ENCODE measurements at places on chromosomes 7 and 10.
A peak's percentile ranks its signal among the peaks of the same experiment; 100 is the strongest.

DNA sequence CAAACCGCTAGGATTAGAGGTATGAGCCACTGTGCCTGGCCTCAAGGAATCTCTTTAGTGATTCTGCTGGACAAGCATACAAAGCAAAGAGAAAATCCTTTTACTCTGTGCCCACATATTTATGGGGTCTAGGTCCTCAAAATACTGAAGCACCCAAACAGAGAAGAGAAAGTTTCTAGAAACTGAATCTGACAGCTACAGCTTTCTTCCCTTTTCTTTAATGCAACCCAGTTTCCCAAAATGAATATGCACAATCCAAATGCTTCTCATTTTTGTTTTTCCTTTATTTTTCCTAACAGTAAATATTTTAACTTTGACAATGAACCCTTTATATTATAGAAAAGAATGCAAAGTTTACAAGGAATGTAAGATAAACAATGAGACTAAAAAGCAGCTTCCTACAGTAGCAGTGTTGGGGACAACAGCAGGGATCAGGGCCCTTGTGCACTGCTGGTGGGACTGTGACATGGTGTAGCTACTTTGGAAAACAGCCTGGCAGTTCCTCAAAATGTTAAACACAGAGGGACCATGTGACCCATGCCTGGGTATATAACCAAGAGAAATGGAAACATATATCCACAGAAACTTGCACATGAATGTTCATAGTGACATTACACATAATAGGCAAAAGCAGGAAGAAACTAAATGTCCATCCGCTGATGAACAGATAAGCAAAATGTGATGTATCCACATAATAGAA is 325.2 kb downstream of the PRPF18 start:
- DNase-seq, result no peak

DNA sequence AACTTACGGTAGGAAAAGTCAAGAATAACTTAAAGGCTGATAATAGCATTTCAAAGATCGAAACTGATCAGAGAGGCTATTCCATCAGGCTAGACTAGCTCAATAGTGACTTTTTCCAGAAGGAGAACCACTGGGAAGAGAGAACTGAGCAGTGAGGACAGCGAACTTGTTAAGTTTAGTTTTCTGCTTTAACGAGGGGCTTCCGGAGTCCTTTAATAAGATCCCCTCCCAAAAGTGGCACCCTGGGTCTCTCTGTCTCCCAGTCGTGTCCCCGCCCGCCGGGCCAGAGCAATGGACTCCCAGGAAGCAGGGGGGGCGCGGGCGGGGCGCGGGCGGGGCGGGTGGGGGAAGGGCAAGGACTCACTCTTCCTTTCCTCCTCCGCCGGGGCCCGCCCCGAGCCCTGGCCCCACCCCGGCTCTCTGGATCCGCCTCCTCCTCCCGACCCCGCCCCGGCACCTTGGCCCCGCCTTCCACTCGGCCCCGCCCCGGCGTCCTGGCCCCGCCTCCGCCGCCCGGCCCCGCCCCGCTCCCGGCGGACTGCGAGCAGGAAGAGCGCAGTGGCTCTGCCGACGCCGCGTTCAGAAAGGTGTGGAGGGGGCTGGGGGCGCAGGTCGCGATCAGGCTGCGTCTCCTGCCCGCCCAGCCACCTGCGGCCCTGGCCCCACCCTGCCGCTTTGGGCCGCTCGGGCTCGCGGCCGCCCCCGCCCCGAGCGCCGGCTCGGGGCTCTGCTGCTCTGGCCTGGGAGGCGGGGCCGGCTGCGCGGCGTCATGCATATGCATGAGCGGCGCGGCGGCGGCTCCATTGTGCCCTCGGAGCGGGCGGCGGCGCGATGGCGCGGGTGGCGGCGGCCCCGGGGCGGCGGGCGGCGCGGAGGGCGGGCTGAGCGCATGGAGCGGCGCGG is at the start of gene ZMIZ2:
ZMIZ2 (plus strand) TSS at position 803 of the 903 bp plus-strand sequence. CDS start 7,403 bp downstream, outside the sequence.
- DNase-seq, result peak; percentile 71

GRCh38 chr10:97757471-97757870 is 14.3 kb downstream of the SFRP5 start:
- DNase-seq, result no peak

DNA sequence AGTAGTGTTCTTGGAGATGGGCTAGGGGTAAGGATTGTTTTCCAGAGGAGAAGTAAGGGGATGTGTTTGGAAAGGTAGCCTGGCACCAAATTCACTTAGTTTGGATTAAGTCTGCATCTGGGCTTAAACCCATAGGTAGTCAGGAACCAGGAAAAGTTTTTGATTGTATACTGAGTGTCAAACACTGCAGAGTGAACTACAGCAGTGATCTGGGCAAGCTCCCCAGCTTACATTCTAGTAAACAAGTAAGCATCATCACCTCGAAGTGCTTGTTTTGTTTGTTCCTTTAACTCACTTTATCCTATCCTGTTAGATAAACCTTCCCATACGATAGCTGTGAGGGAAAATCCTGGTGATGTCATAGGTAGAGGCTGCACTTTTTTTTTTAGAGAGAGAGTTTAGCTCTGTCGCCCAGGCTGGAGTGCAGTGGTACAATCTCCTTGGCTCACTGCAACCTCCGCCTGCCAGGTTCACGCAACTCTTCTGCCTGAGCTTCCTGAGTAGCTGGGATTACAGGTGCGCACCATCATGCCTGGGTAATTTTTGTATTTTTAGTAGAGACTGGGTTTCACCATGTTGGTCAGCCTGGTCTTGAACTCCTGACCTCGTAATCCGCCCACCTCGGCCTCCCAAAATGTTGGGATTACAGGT is 2.4 kb downstream of the RPS24 start:
- DNase-seq, result no peak

- DNase-seq, result no peak
Measured at GRCh38 chr7:83347945-83348444, 185.3 kb upstream of the PCLO start.

DNA sequence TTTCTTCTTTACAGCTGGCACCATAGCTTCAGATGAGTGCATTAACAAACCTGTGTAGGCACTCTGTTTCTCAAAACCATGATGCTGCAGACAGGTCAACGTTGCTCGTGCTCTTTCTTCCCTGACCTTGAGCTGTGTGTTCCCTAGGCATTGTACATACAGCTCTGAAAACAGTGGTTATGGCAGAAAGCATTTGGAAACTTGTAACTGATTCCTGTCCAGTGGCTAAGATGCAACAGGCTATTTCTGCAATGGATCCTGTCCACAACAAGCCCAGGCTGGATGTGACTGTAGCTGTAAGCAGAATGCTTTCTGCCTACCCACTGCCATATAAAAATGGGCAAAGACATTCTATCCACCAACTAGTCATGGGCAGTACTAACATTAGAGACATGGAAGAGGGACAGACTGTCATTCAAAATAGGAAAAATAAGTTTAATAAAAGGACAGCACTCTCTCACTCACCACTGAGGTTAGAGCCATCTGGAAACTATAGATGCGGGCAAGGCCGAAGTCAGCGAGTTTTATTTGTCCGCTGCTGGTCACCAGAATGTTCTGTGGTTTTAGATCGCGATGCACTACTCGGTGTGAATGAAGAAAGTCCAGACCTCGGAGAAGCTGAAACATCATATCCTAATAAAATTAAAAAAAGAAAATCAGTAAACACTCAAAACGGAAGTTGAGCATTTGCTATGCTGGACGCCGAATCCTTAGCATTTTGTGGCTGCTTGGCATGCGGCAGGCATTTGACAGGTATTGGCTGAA is 111.0 kb downstream of the CDK6 start:
- no peak for DNase-seq

DNA sequence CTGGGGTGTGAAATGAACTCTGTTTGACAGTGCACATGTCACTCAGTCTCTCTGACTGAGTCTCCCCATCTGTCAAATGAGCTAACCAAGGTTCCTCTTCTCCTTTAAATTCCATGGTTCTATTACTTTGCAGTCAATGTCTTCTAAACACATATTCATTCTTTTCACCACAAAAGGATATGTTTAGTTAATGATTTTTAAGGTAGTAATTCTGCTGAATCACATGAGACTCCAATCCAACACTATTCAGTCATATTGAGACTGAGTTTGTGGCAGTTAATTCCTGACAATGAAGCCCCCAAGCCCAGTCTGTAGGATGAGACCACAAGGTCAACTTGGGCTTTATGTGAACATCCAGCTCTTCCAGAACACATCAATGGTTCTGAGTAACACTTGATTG is 85.3 kb downstream of the CALN1 start:
- DNase-seq, result no peak

GRCh38 chr10:11444531-11445228 is 166.8 kb downstream of the USP6NL start:
- no peak for DNase-seq

GRCh38 chr10:75910032-75910431 is 478.6 kb downstream of the LRMDA start:
- DNase-seq, result no peak

DNA sequence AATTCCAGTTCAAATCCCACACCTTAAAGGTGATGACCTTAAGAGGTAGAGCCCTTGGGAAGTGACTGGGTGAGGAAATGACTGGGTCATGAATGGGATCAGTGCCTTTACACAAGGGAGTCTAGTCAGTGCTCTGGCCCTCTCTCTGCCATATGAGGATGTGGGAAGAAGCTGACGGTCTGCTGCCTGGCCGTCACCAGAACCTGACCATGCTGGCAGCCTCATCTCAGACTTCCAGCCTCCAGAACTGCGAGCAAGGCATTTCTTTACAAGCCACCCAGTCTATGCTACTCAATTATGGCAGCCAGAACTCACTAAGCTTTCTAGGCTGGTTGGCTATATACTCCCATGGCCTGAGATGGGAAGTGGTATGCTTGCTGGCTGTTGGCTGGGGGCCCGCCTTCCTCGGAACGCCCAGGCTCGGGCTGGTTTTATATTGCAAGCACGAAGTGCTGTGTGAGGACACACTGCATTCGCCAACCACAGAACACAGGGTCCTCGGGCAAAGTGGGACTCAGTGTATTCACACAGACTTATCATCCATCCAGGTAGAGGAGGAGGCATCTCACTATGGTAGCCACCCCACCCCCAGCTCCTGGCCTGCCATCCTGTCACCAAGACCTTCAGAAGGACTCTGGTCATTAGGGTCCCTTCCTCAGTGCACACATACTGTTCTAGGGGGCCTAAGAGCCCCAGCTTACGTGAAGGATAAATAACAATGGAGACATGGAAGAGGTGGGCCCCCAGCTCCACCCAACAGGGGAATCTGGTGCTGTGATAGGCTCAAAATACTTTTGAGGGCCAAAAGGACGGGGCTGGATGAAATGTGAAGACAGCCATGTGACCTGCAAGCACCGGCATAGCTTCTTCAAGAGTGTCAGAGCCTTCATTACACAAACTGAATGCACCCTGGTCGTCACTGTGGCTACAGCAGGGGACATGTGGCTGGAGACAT is 49.0 kb downstream of the ZRANB1 start:
- DNase-seq, result no peak

DNA sequence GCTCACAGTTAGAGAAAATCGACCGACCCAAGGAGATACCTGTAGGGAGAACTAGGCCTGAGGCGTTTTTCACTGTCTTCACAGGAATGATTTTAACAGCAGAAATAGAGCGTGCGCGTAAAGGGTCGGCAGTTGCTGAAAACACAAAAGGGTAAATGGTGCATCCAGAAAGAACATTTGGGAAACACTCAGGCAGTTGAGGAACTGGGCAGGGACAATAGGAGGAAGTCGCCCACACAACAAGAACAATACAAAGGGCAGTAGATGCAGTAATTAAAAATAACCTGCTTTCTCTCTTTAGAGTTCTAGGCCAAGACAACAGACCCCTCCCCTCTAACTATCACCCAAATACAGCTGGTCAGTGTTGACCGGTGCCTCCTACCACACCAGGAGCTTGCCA is 126.6 kb downstream of the SORBS1 start:
- no peak for DNase-seq

GRCh38 chr7:47186316-47186715 is 395.6 kb downstream of the TNS3 start:
- no peak for DNase-seq

DNA sequence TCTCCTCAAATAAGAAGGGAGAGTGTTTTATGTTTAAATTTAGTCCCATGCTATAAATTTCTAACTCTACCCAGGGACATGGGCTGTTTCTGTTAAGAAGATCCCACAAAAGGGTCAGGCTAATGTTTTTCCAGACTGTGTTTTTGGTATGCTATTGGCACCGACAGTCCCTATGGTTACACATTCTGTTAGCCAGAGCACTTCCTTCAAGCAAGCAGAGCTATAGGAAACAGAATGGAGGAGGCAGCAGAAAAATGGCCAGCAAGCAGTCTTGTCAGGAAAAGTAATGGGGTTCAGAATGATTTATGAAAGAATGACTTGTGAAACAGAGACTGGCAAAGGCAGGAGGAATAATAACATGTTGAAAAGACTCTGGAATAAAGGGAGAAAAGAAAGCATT is 44.8 kb upstream of the PHYHIPL start:
- DNase-seq, result no peak

GRCh38 chr7:94266238-94266644 is 128.5 kb upstream of the COL1A2 start:
- no peak for DNase-seq

DNA sequence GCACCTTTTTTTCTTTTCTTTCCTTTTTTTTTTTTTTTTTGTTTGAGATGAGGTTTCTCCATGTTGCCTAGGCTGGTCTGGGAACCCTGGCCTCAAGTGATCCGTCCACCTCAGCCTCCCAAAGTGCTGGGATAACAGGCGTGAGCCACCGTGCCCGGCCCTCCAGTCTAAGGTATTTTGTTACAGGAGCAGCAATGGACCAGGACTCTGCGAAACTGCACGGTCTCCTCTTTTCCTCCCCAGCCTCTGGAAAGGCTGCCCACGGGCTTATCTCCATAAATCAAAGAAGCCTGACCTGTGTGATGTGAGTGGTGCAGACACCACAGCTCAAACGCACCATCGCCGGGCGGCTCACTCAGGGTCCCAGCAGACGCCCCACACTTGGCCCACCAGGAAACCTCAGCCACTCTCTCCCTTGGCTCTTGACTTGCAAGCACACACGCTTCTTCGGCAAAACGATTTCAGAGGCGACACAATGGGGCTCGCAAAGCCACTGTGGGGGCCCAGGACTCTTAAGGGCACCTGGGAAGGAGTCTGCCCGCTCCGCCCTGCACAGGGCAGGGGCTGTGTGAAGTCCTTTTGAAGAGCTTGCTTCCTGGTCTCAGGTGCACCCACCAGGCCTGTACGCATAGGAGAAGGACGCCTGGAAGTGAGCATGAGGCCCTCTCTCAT is 20.6 kb downstream of the WDR86 start:
- DNase-seq, result no peak

- no peak for DNase-seq
Measured at GRCh38 chr7:158321936-158322615, 265.5 kb downstream of the PTPRN2 start.

GRCh38 chr10:64503429-64503828 is 982.2 kb downstream of the REEP3 start:
- DNase-seq, result no peak

GRCh38 chr7:151914051-151914450 is 37.1 kb upstream of the PRKAG2 start:
- no peak for DNase-seq

Measured in urinary bladder (tissue), 4 donors.